HT1080 (cell line): ENCODE measurements at places on chromosomes 7 and 10.

DNA sequence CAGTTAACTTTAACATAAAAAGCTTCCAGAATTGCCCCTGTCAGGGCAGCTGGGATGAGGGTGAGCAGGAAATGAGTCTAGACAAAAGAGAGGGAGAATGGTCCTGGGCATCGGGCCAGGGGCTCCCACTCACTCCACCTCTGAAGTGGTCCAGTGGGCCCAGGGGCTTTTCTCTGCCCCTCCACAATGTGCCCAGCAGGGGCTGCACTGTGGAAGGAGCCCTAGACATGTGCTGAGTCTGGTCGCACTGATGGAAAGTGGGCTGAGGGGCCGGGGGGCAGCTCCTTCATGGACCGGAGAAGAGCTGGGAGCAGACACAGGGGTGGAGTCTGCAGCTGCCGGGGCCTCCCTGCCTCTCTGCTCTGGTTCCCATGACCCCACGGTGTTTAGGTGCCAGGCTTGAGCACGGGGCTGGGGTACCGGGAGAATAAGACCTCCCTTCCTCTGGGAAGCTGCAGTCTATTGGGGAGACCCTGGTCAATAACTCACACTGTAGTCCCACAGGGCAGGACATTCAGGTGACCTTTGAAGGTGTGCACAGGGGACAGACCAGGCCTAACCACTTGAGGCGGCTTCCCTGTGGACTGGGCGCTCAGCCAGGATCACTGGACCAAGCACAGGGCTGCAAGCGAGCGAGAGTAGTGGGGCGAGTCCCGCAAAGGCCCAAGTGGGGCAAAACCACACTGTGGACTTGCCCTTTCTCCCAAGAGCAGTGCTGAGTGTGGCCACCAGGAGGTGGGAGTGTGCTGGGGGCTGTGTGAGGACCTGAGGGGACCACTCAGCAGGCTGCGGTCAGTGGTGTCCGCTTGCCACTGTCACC is 6.1 kb downstream of the ADCY1 start:
- DNase-seq, result no peak

- DNase-seq, result no peak
Observed at GRCh38 chr10:72164617-72165016, 51.2 kb upstream of the ANAPC16 start.

DNA sequence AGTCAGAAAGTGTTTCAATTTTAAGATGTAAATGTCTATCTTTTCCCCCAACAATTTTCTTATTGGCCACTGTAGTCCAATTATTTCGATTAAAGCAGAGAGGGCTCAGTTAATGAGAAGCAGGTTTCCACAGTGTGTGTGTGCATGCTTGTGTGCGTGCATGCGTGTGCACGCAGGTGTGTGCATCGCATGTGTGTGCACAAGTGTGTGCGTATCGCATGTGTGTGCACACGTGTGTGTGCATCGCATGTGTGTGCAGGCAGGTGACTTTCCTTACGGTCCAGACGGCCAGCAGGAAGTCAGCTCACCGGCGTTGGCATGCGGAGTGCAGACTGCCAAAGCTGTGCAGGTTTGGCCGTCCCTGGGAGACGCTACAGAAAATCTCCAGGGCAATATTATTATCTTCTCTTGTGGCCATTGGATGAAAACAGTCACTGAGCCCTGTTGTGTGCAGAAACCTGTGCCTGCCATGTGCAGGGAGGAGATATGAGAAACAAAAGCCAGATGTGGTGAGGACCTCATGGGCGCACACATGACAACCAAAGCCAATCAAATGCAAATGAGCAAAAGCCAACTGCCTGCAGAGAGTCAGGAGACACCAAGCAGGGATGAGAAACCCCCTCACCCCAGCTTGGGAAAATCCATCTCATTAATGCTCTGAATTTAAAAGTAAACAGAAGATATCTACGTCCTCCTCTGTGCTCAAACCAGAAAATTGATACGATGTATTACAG is 70.4 kb downstream of the C10orf90 start:
- no peak for DNase-seq

DNA sequence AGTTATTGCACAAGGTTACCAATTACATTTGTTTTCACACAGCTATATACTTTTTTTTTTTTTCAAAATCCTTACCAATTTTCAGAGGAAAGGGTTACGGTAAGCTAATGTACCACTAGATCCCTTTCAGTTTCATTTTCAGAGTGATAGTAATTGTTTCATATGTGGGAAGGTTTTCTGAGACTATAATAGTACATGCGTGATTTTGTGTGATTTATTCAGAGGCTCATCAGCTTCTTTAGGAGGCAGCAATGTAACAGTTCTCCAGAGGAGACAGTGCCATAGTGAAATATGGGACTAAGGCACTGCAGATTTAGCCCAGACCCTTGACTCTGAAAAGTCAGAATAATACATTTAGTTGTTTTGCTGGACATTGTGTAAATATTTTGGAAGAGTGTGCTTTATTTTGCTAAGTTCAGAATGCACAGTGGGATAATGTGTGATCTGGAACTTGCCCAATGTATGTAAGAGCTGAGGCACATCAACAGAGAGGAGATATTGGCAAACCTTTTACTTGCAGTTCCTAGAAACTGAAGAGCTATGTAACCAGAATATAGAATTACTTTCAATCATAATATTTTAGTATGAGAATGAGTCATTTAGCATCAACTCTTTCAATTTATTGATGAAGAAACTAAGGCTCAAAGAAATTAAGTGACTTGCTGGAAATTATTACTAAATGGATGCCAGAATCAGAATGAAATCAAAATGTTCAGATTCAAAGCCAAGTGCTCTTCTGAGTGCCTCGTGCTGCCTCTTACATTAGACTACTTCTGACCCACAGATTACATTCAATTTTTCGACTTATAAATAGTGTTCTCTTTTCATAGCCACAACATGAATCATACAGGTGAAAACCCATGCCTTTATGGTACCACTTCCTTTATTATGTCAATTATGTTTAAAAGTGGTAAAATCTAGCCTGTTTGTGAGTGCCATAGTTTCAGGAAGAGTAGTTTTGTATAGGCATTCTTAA is 207.7 kb upstream of the TEX47 start:
- DNase-seq, result peak; percentile 41

DNA sequence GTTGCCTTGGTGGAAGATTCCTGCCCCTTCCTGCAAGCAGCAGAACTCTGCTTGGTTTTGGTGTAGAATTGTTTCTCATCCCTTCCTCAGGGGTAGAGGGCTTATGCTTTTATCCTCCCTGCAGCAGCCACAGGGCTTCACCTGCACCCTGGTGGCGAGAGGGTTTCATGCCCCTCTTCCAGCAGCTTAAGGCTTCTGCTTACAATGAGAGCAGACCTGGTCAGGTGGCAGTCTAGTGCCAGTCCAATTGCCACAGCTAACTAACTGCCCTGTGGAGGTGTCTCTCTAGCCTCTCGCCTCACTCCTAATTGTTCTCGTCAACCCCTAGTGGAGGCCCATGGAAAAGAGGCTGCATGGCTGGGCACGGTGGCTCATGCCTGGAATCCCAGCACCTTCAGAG is 19.3 kb downstream of the ACBD7 start:
- DNase-seq, result peak; percentile 5

DNA sequence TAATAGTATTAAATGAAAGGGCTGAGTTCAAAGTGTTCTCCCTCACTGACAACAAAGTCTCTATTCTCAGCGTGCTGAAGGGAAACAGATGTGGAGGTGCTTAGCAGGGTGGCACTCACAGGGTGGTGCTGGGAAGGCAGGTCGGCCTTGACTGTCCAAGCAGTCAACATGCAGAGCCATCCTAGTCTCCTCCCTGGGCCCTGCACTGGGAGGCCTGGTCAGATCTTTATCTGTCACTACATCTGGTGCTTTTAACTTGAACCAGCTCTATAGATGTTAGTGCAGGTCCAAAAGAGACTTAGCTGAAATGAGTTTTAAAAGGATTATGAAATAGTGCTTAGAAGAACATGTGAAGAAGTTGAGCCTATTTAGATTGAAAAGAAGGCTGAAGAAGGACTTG is 82.1 kb downstream of the AVL9 start:
- no peak for DNase-seq

DNA sequence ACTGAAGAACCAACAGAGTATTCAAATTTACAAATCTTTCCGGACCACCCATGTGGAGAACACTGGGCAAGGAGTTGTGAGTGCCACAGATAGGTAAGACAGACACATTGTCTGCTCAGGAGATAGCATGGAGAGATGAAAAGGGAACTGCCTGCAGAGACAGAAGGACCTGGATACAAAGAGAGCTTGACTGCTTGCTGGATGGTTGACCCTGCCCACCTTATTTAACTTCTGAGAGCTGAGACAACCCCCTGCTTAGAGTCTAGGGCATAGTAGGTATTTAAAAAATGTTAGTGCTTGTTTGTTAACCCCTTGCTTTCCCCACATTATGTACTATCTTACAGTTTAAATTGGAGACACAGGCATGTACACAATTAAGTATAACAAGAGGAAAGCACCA is 314.1 kb downstream of the THSD7A start:
- DNase-seq, result no peak

DNA sequence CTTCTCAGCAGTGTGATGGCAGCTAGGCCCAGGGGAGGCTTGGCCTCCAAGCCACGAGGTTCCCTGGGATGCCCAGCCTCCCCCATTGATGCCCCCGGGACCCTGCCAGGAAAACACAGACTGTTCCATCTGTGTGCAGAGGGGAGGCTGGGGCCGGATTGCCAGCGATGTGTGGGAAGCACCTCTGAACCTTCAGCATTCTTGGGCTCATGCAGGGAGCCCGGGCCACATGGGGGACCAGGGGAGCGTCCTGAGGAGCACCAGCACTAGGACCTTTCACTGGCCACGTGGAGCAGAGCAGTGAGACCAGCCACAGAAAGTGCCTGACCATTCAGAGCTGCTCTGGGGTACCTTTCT is 2.6 kb downstream of the IMPDH1 start:
- no peak for DNase-seq
